ENCODE measurements at places on chromosomes 4 and X.

DNA sequence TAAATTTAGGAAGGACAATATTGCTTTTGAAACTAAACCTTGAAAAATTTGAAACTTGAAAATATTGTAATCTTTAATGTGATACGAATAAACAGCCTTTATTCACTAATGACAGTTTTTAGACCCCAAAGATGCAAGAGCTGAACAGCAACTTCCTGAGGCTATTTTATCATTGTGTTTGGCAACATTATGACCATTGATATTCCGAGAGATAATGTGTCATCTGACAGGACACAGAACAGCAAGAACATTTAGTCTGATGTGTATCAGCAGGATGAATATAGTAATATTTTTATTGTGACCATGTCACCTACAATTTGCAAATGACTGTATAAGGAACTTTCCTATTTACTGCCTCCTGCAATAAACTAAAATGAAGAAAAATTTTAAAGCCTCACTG lies 316.0 kb downstream of the ADAM29 start:
- DNase-seq, result no peak

DNA sequence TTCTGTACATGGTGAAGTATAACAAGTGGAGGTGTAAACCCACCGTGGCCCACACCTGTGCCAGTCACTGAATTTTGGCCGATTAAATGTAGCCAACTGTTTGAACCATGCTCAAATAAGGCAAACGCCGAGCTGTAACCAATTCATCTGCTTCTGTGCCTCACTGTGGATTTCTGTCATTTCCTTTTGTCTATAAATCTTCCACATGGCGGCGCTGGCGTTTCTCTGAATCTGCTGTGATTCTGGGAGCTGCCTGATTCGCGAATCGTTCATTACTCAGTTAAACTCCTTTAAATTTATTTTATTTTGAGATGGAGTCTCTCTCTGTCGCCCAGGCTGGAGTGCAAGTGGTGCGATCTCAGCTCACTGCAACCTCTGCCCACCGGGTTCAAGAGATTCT lies 19.2 kb downstream of the SUPT20HL2 start:
- DNase-seq, result no peak

DNA sequence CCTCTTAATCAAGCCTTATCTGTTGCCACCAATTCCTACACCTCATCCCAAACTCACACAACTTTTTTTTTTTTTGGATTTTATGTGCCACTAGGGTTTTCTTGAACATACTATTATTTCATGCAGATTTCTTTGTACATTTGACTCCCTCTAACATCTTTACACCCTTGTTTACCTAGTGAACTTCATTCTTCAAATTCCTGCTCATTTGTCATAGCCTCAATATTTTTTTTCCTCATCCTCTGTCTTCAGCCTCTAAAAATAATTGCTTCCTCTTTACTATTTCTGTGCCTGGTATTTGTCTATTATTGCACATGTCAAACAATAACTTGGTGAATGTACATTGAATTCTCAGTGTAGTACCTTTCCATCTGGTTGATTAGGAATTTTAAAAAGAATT lies 22.0 kb downstream of the NBDY start:
- DNase-seq, result no peak

- no peak for DNase-seq
Measured at GRCh38 chr4:54226404-54227255, 2.5 kb upstream of the PDGFRA start.

- no peak for DNase-seq
Measured at GRCh38 chrX:153627675-153628111, 19.3 kb upstream of the DUSP9 start.

DNA sequence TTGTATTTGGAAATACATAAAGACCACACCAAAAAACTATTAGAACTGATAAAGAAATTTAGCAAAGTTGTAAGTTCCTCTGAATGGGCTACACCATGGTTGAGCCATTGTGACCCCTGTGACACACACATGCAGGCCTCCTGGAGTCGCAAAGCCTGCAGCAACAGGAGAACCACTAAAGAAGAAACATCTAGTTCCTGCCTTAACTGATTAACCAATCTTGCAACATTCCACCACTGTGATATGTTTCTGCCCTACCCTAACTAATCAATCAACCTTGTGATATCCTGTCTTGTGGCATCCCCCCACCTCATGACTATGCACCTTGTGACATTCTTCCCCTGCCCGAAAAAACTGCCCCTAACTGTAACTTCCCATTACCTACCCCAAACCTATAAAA lies 401.8 kb downstream of the PRDM5 start:
- no peak for DNase-seq

DNA sequence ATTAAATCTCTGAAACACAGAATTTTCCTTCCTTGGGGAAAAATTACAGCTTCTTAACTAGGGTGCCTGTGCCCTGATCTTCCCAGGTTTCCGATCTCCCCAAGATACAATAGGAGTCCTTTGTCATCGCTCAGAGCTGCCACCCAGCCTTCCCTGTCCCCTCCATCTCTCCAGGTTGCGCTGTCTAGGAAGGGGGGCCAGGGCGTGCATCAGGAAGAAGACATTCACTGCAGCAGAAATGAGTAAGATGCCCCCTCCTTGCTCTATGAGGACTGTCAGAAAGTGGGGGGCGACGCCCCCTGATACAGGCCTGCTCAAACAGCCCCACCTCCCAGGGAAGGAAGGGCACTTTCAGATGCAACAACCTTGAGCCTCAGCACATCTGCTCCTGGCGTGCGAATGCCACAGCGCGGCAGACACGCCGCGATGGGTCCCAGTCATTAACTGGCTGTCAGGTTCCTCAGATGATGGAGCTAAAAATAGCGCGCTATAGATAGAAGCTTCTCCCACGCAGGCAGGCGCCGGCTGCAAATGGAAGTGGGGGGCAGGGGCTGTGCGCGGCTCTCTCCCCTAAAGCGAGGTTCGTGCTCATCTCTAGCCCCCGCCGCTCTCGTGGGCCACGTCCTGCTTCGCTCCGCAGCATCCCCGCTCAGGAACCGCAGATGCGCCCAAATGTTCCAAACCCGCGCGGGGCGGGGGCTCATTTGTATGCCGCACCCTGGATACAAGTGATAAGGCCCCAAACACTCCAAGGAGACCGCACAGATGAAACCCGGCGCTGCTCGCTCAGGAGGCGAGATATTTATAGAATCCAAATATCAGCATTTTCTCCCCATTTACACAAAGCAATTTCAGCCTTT lies 57.6 kb upstream of the LGI2 start:
- DNase-seq, result no peak

- no peak for DNase-seq
Measured at GRCh38 chr4:4818415-4819212, 40.9 kb upstream of the MSX1 start.

GRCh38 chrX:71143508-71143907 lies 1.1 kb upstream of the NLGN3 start:
- DNase-seq, result no peak

DNA sequence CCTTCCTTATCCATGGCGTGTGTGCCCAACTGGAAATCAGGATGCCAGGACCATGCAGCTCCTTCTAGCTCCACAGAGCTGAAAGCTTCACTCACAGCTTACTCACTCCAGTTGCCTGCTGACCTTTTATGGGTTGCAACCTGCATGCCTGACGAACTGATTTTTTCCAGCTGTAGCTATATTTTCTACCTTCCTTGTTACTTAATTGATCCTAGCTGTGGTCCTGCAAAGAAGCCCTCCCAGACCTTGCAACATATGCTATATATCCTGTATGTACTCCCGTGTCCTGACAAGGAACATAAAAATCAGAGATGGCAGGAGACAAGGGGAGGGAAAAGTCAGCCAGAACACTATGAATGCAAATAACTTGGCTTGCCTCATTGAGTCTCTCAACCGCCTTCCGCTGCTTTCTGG lies 135.3 kb upstream of the LDB2 start:
- DNase-seq, result no peak

- DNase-seq, result no peak
Measured at GRCh38 chrX:64195862-64196261, 9.6 kb downstream of the AMER1 start.

DNA sequence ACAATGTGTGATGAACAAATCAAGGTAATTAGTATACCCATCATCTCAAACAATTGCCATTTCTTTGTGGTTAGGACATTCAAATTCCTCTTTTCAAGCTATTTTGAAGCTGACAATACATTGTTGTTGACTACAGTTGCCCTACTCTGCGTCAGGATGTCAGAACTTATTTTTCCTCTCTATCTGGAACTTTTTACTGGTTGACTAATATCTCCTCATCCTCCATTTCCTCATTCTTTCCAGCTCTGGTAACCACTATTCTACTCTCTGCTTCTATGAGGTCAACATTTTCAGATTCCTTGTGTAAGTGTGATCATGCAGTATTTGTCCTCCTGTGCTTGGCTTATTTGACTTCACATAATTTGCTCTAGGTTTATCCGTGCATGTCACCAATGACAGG lies 240.5 kb upstream of the HS3ST1 start:
- DNase-seq, result no peak

- no peak for DNase-seq
Measured at GRCh38 chrX:14073556-14073955, 43.9 kb upstream of the GEMIN8 start.

DNA sequence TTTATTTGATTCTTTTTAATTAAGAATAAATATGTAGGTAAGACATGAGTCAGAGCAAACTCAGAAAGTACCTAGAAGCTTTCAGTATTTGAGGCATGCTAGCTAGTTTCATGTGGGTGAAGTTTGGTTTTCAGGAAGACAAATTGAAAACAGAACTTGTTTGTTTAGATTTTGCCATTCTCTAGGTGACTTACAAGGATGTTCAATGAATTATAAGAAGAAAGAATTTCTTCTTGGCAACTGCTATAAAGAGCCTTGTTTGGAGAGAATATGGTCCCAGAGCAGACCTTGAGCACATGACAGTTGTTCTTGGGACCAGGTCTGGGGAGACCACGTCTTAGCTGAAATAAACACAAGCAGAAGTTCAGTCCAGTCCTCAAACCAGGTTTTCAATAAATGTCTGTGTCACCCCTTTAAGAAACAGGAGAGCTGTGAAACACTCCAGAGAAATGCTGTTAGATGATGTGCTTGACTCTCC lies 38.0 kb upstream of the IL21 start:
- no peak for DNase-seq

GRCh38 chr4:185778307-185778706 lies 33.7 kb downstream of the SORBS2 start:
- DNase-seq, result no peak

GRCh38 chr4:40629401-40630334 lies at the start of gene RBM47:
RBM47 (minus strand) TSS chr4:40629864; CDS start chr4:40438893, 190,971 bp downstream.
- DNase-seq, result peak; percentile 27

DNA sequence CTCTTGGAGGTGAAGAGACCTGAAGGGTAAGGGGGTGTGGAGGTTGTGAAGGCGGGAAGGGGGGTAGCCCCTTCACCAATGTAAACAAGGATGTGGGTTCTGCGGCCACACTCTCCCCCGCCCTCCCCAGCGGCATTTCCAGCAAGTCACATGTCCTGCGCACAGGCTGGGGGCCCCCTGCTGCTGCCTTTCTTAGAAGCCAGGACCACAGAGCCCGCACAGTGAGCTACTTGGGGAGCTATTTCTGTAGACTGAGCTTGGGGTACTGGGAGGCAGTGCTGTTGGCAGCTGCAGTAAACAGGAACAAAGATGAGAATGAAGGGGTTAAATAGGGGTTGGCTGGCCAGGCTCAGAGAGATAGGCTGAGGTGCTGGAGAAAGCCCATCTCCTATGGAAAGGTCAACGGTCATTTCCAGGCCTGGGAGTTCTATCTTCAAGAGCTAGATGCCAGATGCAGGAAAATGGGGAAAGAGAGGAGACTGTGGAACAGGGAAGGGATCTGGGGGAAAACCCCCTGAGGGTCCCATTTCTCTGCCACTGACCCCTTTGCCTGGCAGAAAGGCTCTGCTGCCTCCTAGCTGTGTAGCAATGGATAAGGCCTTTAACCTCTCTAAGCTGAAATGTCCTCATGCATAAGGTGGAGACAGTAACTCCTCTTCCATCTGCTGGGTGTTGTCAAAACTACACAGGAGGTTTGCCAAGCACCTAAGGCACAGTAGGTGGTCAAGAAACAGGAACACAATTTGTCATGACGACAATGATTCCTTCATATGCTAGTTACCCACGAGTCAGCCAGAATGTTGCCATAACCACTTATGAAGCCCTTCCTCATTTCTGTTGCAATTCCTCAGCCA lies 18.5 kb upstream of the PIM2 start:
- DNase-seq, result peak; percentile 87

GRCh38 chrX:138858438-138858837 lies 146.9 kb upstream of the FGF13 start:
- DNase-seq, result no peak

- no peak for DNase-seq
Measured at GRCh38 chr4:181863856-181864255, 379.3 kb upstream of the TENM3 start.

GRCh38 chr4:6562931-6563901 lies 11.8 kb upstream of the MAN2B2 start:
- DNase-seq, result no peak

- no peak for DNase-seq
Measured at GRCh38 chrX:39725928-39726619, 371.7 kb downstream of the BCOR start.

- peak; percentile 49 for DNase-seq
Measured at GRCh38 chr4:1792832-1793495, at the start of gene FGFR3. FGFR3 (plus strand) TSS chr4:1793293; CDS start chr4:1793935, 642 bp downstream.

GRCh38 chr4:101345271-101345595 lies 2.1 kb downstream of the PPP3CA start:
- DNase-seq, result no peak

GRCh38 chr4:72275381-72275780 lies 243.6 kb downstream of the NPFFR2 start:
- DNase-seq, result no peak

DNA sequence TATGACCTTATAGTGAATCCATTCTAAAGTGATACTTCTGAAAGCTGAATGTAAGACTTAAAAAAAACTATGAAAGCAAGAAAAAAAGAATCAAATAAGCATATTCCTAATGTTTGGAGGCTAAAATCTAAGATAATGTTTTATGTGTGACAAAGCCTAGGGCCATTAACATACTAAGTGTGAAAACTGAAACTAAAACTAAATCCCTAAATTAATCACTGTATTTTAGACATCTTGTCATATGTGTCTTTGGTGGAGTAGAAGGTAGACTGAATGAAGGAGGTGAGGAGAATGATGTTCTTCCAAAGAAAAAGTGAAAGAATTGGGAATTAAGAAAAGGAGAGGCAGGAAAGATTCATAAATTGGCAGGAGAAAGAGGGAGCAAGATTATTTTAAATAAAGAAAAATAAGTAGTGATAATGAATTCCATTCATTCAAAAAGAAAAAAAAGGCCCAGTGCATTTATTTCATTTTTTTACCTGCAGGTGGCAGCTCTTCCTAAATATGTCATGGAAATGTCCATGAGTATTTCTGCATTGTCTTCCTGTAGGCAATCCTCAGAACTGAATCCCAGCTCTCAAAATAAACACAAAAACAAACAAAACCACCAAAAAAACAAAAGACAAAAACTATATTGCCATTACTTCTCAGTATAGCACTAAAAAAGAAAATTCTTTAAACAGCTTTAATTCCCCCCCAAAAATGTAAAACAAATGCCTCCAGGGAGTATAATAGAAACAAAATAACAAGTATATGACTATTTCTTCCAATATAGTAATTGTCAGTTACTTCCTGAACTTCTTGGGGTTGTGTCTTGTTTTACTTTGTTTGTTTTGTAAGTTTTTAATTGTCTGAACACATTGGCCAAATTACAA lies 17.0 kb upstream of the AP1AR start:
- no peak for DNase-seq
